Right atrium auricular region (tissue), 2 donors: ENCODE measurements at places on chromosomes 13 and 19. TPM values are rescaled to one million over a fixed set of nuclear protein-coding genes. Genes with fewer than 3 reads are reported as not detected.

GRCh38 chr19:45250216-45250831 is 747 bp upstream of the MARK4 start:
- no peaks in the 10 kb centered on the region for H3K27me3 ChIP-seq
- peak overlapping the region; percentile 97 for H3K4me3 ChIP-seq
- peak overlapping the region; percentile 77 for H3K27ac ChIP-seq
- DNase-seq, result no peak
- H3K4me1 ChIP-seq, result no peaks in the 10 kb centered on the region
- H3K36me3 ChIP-seq, result no peaks in the 10 kb centered on the region

- H3K4me3 ChIP-seq, result no peak overlapping the region
- no peaks in the 10 kb centered on the region for H3K27me3 ChIP-seq
- H3K36me3 ChIP-seq, result no peaks in the 10 kb centered on the region
Observed at GRCh38 chr19:32397671-32398101, 7.9 kb upstream of the DPY19L3 start.

- peak overlapping the region; percentile 99 for H3K27ac ChIP-seq
- no peaks in the 10 kb centered on the region for H3K36me3 ChIP-seq
- no peaks in the 10 kb centered on the region for H3K27me3 ChIP-seq
Observed at GRCh38 chr13:111153977-111154332, 38.8 kb downstream of the ARHGEF7 start.

The ZNF793 gene
- total RNA-seq, result 3.5 TPM

GRCh38 chr13:55673910-55674309 is 1466.8 kb upstream of the PRR20A start:
- DNase-seq, result no peak
- no peaks in the 10 kb centered on the region for H3K27me3 ChIP-seq
- no peak overlapping the region for H3K4me3 ChIP-seq
- H3K4me1 ChIP-seq, result no peaks in the 10 kb centered on the region
- no peak overlapping the region for H3K27ac ChIP-seq

- no peak overlapping the region for H3K4me3 ChIP-seq
- no peaks in the 10 kb centered on the region for H3K27me3 ChIP-seq
- H3K36me3 ChIP-seq, result peaks cover 62% of the 10 kb centered on the region
- no peaks in the 10 kb centered on the region for H3K4me1 ChIP-seq
- no peak overlapping the region for H3K27ac ChIP-seq
- DNase-seq, result no peak
Observed at GRCh38 chr19:34351382-34351826, 13.6 kb upstream of the GPI start.

- no peak overlapping the region for H3K4me3 ChIP-seq
- no peaks in the 10 kb centered on the region for H3K4me1 ChIP-seq
- H3K27me3 ChIP-seq, result no peaks in the 10 kb centered on the region
Observed at GRCh38 chr13:106700439-106700838, 132.5 kb upstream of the ARGLU1 start.

- DNase-seq, result no peak
- peaks cover 12% of the 10 kb centered on the region for H3K4me1 ChIP-seq
- H3K27me3 ChIP-seq, result no peaks in the 10 kb centered on the region
Observed at GRCh38 chr13:113119822-113120189, 2.8 kb upstream of the F10 start.

The PLVAP gene
- total RNA-seq, result 83.7 TPM

The ZNF256 gene
- 5.3 TPM for total RNA-seq

DNA sequence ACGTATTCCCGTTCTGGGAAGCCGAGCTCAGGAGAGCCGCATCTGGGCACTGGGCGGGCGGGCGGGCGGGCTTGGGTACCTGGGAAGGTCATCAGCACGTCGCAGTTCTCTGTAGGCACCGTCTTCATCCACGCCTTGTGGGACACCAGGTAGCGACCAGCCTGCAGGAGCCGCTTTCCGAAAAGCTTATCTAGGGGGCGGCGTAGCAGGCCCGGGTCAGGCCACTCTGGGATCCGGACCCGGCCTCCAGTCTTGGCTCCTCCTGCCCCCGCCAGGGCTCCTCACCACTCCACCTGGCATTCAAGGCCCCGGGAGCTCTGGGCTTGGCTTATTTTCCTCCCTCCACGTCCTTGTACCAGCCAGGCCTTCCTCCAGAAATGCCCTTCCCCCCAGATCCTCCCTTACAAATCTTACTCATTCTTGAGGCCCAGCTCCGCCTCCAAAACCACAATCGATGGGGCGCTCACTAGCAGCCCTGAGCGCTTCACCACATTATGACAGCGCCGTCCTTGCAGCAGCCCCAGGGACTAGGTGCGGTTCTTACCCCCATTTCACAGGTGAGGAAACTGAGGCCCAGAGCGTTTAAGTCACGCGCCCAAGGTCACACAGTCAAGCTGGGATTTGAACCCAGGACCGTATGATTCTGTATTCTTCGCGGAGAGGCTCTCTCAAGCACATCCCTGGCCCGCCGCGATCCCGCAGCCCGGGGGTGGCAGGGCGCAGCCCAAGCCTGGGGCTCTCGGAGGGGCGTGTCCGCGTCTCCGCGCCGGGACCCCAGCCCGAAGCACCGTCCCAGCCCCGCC is 843 bp downstream of the ANO8 start:
- H3K27me3 ChIP-seq, result no peaks in the 10 kb centered on the region
- peak overlapping the region; percentile 71 for H3K4me3 ChIP-seq
- no peak for DNase-seq
- H3K27ac ChIP-seq, result peak overlapping the region; percentile 56
